ENCODE measurements at places on chromosomes 1 and 21.

- DNase-seq, result peak; percentile 70
Observed at GRCh38 chr1:21262293-21263051, 27.8 kb downstream of the ECE1 start.

DNA sequence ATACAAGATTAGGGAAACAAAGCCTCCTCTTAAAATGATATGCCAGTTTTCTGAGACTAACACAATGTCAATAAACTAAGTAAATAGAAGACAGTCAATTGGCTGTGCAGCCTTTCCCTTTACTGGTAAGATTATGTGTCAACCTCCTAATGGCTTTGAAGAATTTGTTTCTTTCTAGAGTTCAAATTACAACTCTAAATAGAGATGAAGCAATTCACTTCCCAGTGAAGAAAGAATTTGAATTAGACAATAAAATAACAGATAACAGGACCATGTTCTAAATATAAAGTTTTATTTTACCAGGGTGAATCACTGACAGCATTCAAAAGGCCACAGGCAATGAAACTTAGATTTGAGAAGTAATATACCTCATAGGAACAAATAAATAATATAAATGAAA lies 680.3 kb downstream of the PLA2G4A start:
- no peak for DNase-seq

DNA sequence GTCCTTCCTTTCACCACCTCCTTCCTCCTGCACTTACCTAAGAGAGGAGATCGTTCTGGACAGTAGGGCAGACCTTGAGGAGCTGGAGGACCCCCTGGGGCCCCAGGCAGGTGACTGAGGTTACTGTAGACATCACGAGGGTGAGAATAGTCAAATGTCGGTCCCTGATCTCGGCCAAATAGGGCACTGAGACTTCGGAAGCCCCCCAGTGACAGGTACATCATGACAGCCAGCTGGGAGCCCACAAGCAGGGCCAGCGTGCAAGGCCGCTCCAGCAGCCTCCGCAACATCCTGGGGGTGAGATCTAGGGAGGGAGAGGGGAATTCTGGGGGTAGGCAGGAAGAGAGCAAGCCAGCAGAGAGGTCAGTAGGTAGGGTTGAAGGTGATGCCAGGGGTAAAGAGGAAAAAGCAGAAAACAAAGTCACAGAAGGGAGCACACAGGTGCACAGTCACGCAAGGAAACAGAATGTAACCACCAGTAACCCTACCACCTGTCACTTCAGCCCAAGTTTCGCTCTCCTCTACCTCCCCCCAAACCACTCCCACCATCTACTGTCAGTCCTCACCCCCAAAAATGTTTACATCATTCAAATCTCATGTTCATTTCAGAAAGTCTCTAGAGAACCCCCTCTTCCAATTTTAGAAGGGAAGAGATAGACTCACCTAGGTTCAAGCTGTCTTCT lies 1.4 kb downstream of the B4GALT3 start:
- DNase-seq, result no peak

- no peak for DNase-seq
Observed at GRCh38 chr1:226121049-226121586, 58.6 kb downstream of the H3-3A start.

- DNase-seq, result no peak
Observed at GRCh38 chr1:20105856-20106255, 13.5 kb downstream of the PLA2G2D start.

DNA sequence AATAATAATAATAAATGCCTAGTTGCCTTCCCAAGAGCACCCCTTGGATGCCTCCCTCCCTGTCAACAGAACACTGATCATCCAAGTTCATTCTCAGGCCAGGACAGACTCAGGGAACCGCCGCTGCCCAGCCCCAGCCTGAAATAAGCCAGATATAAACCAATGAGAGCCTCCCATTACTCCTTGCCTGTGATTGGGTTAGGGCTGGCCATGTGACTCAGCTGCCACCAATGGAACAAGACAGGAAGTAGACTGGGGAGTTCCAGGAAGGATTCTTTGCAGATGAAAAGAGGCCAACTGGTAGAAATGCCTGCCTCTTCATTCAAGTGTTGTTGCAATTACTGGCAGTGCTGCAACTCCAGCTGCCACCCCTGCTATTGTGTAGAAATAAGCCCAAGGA lies 146.4 kb upstream of the TIAM1 start:
- no peak for DNase-seq

- DNase-seq, result no peak
Observed at GRCh38 chr1:247561711-247562110, 12.8 kb downstream of the GCSAML start.

- DNase-seq, result peak; percentile 69
Observed at GRCh38 chr1:207997486-207998268, 86.8 kb upstream of the CD34 start.

- DNase-seq, result no peak
Observed at GRCh38 chr1:165686121-165686970, 12.0 kb downstream of the ALDH9A1 start.

DNA sequence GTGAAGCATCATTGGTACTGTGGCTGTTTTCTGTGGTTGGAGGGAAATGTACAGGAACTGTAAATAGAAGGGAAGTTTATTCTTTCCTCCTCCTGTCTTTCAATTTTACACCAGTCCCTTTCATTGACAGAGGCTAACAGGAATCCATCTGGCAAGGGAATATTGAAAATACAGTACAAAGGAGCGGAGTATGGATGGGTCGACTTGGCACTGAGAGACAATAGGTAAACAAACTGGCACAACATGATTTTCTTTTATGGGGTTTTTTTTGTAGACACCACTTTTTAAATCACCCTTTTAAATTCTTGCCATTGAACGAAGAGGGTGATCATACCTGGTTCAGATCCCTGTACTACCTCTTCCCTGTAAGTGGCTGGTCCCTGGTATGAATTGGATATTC lies 341.3 kb downstream of the RWDD3 start:
- DNase-seq, result no peak

GRCh38 chr1:176101951-176102642 lies 105.0 kb downstream of the COP1 start:
- peak; percentile 4 for DNase-seq

GRCh38 chr1:202765721-202766120 lies 42.5 kb downstream of the KDM5B start:
- DNase-seq, result peak; percentile 53

DNA sequence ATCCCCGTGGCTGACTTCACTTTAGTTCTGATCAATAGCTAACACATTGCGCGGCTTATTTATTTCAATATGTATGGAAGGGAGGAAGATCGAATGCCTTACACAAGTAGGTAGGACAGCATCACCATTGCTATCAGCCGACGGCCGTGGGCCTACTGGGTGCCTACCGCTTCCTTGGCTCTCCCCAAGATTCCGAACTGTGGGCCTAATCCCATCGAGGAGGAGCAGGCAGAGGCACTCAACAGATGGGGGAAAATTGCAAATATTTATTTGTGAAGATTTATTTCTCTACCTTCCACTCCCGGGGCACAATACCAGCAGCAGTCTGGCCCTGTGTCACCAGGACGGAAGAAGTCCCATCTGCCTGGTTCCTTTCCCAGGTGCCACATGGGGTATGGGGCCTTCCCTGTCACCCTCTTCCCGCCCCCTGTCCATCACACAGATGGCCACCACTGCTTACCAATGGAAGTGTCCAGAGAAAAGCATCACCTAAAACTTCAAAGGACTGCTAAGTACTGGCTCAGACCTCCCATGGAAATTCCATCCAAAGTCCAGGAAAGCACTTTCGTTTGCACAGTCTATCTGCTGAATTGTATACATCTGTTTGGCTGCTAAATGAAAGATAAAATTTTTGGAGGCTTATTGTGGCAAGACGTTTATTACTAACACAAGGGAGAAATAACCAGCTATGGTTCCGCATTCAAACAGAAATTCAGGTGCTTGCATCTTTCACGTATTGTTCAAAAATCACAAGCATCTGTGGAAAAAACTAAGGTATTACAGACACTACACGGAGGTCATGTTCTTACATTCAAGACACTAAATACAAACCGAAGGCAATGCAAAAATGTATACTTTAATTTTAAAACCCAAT lies 11.8 kb downstream of the AGT start:
- no peak for DNase-seq

DNA sequence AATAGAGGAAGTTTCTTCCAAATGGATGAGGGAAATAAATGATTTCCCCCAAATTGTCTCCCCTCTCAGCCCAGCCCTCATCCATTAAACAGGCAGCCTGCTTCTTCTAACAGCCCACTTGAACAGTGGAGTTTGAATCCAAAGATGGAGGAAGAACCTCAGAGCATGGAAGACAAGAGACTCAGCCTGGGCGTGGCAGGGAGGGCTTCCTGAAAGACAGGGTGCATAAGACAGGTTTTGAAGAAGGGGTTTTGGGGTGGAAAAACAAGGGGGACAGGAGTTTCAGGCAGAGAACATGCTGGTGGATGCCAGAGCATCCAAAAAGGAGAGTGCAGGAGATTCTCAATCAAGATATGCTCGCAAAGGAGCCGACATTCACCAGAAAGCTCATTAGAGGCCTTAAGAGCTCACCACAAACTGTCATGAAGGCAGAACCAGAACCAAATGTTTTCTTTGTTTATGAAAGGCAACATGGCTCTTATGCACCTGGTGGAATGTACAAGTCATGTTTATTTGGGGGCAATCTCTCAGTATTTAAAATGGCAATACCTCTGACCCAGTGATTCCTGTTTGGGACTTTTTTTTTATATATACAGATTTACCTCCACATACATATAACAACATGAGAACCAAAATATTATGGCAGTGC lies 26.5 kb upstream of the TSPEAR start:
- DNase-seq, result peak; percentile 22

DNA sequence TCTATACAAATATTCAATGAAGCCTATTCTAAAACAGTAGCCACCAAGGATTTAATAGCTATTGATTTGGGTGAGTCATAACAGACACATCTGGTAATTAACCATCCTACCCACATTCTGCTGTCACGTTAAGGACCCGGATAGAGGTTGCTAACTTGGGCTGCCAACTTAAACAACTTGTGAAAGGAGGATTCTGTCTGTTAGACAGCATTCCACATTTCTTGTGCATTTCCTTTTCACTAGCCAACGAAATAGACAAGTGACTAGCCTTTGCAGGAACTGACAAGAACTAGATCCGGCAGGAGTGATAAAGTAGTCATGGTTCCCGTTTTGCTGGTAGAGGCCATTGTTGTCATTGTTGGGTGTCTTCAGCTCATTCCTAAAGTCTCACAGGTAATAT lies 9.5 kb downstream of the DSCAM start:
- DNase-seq, result peak; percentile 73

- DNase-seq, result peak; percentile 72
Observed at GRCh38 chr21:27480841-27481261, 514.0 kb upstream of the ADAMTS5 start.

GRCh38 chr1:107617456-107617855 lies 347.5 kb downstream of the VAV3 start:
- DNase-seq, result no peak

DNA sequence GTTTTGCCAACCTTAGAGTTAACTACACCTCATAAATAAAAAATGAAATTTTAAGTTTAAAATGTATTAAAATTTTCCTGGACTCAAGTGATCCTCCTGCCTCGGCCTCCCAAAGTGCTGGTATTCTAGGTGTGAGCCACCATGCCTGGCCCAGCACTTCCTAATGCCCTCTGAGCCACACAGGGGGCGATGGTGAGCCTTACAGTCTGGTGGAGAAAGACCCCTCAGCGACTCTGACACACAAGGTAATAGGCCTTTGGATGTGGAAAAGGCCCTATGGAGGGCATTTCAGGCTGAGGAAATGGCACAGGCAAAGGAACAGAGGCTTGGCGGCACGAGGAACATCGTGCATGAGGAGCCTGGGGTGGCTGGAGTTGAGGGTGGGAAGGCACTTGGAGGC lies 6.7 kb downstream of the CITED4 start:
- DNase-seq, result no peak

DNA sequence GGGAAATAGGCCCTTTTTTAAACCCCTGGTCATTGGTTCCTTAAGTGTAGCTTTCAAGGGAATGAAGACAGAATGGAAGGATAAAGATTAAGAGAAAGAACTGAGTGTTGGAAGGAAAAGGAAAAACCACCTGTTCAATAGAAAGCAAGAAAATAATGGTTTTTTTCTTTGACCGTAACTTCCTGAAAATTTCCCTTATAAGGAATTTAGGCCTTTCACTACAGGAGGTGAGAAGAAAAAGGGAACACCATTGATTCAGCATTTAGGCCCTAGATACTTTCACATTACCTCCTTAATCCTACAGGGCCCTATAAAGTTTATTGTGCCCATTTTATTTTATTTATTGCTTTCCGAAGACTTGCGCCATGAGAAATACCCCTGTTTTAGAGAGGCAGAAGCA lies 18.9 kb downstream of the KPNA6 start:
- DNase-seq, result no peak

- peak; percentile 72 for DNase-seq
Observed at GRCh38 chr1:10539411-10540043, 64.8 kb downstream of the PEX14 start.

GRCh38 chr1:214417545-214418210 lies 133.7 kb downstream of the PTPN14 start:
- DNase-seq, result no peak

GRCh38 chr1:32767156-32767555 lies 50.0 kb downstream of the YARS1 start:
- no peak for DNase-seq

DNA sequence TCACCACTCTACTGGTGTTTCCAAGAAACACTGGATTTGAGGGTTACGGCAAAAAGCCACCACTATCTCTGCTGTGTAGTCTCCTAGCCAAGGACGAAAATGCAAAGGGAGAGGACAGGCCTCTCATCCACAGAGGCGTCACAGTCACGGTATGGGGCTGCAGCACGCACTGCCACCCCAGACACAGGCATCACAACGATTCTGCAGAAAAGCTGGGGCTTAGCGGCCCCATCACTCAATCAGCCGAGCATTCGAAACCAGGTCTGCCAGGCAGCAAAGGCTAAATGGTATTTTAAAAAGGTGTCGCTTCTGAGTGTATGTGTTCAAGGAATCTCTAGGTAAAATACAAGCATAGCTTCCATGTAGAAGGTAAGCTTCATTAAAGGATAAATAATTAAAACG lies 1.4 kb downstream of the RIPK4 start:
- DNase-seq, result no peak

- no peak for DNase-seq
Observed at GRCh38 chr1:3669421-3669821, 17.1 kb downstream of the TP73 start.

GRCh38 chr1:23168079-23168444 lies 594 bp downstream of the LUZP1 start:
- DNase-seq, result no peak

GRCh38 chr1:32413507-32414185 lies 19.4 kb upstream of the BSDC1 start:
- DNase-seq, result peak; percentile 49

DNA sequence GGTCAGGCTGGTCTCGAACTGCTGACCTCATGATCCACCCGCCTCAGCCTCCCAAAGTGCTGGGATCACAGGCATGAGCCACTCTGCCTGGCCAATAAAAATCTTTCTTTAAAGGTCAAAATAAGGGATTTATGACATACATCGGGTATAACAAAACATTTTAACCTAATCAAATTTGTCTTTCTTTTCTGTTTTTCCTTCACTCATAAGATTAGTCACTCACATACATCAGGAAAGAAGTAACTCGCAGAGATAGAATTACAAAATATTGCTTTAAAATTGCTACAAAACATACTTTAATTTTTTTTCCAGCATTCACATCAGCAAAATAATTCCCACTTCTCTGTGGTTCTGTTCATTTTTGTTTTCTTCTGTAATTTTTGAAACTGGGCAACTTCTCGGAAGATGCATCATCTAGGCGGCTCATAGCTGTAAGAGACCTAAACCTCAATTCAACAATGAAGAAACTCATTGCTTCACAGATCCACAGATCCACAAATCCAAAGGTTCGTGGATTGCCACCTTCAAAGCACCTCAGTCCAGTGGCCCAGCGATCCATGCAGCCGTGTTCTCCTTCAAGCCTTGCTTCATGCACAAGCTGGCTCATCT lies 39.7 kb downstream of the NEK2 start:
- peak; percentile 30 for DNase-seq

GRCh38 chr1:230382001-230382491 lies 44.1 kb downstream of the PGBD5 start:
- no peak for DNase-seq
